Activated CD8-positive, alpha-beta memory T cell treated with anti-CD3 and anti-CD28 coated beads for 1 hour (primary cell): ENCODE measurements at places on chromosomes 16 and 17.

- no peak for DNase-seq
Observed at GRCh38 chr17:8520981-8521380, 85.3 kb downstream of the NDEL1 start.

GRCh38 chr16:6008670-6009069, 911.1 kb upstream of the EEF2KMT start:
- DNase-seq: no peak

- no peak for DNase-seq
Observed at GRCh38 chr17:56908001-56908542, 5.8 kb downstream of the TRIM25 start.

DNA sequence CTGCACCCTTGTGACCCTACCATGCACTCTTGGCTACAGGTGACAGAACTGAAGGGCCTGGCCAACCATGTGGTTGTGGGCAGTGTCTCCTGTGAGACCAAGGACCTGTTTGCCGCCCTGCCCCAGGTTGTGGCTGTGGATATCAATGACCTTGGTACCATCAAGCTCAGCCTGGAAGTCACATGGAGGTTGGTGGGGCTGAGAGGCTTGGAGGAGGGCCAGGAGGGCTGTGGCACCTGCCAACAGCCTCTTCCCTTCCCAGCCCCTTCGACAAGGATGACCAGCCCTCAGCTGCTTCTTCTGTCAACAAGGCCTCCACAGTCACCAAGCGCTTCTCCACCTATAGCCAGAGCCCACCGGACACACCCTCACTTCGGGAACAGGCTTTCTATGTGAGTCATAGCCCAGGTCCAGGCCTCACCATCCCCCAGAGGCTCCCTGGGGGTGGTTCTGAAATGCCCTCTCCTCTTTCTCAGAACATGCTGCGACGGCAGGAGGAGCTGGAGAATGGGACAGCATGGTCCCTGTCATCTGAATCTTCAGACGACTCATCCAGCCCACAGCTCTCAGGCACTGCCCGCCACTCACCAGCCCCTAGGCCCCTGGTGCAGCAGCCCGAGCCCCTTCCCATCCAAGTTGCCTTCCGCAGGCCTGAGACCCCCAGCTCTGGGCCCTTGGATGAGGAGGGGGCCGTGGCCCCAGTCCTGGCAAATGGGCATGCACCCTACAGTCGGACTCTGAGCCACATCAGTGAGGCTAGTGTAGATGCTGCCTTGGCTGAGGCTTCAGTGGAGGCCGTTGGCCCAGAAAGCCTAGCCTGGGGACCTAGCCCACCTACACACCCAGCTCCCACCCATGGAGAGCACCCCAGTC, 13.0 kb downstream of the RIPOR1 start:
- DNase-seq: no peak

DNA sequence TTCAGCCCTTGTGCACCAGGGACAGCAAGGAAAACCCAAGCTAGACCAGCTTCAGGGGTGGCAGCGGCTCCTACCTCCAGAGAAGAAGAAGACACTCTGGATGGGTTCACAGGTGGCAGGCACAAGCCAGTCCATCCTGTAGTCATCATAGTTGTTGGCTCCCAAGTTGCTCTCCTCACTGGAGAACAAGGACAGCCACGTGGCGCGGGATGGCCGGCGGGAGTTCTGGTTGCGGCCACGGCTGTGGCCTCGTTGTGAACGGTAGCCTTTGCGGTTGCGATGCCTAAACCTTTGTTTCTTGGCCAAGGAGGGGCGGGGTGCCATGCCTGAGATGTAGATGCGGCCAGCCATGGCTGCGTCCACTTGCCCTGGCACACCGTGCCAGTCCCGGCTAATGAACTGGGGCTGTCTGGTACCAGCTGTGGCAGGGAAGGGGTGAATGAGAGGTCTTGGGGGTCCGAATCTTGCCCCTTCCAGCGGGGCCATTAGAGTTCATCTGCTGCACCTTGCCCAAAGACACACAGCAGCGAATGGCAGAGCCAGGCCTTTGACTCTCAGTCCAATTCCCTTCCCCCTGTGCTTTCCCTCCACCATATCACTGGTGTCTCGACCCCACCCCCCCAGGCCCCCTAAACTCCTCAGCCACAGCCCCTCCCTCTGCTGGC, 2.3 kb downstream of the VTN start:
- no peak for DNase-seq

GRCh38 chr17:1487939-1488825, 4.3 kb downstream of the MYO1C start:
- no peak for DNase-seq

- DNase-seq: no peak
Observed at GRCh38 chr17:34068571-34068970, 186.5 kb upstream of the CCL2 start.

GRCh38 chr17:64304551-64304950, 41.5 kb upstream of the TEX2 start:
- DNase-seq: no peak

DNA sequence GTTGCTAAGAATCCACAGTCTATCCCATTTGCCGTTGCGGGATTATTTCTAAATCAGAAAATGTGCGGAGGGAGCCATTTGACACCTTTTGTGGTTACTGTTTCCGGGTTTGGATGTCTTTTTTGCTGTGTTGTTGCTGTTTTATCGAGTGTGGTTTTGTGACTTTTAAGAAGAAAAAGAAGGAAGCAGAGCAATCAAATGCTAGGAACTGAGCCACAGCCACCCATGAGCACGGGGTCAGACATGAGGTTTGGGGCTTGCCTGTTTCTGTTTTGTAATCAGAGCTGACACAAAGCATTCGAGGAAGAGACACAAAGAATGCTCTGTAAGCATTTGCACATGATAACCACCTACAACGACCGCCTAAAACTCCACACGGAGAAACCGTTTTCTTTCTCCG, 53.1 kb upstream of the CHMP6 start:
- DNase-seq: no peak

DNA sequence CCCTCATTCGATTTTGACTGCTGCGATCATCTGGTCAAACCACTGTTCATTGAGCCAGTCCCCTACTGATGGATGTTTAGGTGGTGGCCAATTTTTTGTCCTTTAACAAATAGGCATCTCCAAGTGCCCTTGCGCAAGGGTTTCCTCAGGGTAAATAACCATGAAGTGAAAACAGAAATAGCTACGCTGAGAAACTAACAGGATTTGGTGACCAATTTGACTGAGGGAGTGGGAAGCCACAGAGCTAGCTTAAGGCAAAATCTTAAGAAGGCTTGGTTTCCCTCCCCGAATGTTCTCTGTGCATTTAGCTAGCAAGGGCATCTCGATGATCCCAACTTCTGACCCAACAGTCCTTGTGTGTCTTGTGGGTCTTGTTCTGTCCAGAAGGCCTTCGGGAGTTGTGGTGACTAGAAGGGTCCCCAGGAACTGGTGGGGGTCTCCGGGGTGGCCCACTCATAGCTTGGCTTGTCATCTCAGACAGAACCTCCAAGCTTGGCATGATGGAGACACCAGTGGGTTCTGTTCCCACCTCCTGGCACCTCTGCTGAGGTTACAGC, 117.2 kb downstream of the SOCS1 start:
- DNase-seq: no peak

DNA sequence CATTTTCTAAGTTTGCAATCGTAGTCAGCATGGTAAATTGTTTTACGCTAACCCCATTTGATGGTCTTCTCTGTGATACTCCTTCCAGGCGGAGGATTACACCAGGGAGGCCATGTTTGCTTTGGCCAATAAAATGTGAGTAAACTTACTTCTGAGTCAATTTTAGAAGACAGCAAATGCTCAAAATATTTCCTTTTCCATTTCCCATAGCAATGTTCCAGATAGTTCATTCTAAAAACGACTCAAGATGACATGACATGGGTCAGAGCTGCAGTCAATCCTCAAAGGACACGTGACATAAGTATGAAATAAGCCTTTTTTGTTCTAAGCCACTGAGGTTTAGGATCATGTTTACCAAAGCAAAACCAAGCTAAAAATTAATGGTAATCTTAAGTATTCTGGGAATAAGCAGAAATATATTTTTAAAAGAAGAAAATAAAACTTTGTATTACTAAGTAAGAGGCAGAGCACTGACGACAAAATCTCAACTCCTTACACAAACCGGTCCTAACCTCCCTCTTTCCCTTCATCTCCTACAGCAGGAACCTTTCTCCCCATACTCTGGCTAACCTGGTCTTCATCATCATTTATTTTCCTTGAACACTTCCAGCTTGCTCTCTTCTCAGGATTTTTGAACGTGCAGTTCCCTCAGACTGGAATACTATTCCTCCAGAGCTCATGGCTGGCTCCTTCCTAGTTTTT, 266.2 kb downstream of the CEP112 start:
- DNase-seq: no peak

- DNase-seq: no peak
Observed at GRCh38 chr17:73940511-73940910, 263.0 kb upstream of the RPL38 start.

- no peak for DNase-seq
Observed at GRCh38 chr17:48681609-48682008, 40.7 kb downstream of the PRAC1 start.

DNA sequence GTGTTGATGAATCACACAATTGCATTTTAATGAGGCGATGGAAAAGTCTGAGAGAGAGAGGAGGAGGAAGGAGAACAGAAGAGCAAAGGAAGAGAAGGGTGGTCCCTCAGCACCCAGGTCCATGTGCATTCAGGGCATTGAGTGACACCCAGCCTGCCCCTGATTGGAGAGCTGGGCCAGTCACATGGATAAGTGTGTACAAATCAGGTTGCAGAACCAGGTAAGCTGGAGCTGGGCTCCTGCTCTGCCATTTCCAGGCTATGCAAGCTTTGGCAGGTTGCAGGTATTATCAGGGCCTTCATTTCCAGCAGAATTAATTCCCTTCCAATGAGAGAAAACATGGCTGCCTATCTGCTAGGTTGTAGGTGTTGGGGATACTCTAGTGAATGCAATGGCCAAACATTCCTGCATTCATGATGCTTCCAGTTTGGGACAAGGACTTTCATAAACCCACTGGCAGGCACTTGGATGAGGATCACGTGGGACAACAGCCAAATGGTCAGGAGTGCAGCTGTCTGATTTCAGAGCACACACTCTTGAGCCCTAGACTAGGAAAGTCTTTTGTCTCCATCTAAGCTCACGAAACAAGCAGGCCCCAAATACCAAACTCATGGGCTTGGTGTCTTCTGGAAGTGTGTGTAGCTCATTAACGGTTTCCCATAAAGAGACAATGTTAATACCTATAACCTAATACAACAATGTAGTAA, 577.9 kb upstream of the CDH5 start:
- no peak for DNase-seq

DNA sequence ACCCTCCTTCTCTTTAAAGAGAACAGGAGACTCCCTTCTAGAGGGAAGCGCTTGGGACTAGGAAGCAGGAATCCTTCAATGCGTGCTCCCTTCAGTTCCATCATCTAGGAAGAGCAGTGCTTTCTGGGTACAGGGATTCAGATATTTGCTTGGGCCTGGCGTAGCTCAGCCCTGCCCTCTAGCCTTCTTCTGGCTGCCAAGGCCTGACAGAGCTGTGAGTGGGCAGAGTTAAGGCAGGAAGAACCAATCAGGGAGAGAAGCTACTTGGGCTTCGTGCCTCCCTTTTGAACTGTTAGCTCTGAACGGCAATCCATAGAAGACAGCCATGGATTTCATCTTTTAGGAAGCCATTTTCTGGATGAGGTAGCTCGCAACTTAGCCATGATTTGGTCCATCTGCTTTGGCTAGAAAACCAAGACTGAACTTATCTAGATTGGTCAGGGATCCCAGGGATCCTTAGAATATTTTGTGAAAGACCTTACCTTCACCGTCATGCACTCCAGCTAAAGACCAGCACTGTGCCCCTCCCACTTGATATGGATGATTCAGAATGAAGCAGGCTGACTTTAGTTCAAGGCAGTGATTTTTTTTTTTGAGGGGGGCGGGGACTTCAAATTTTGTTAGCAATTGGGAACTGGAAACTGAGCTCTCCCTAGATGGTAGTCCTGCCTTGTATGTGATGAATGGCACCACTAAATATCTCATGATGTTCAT, 2.5 kb upstream of the CORO6 start:
- DNase-seq: no peak

- no peak for DNase-seq
Observed at GRCh38 chr16:49832177-49832576, 23.7 kb downstream of the ZNF423 start.

GRCh38 chr16:48576927-48577326, 33.1 kb downstream of the N4BP1 start:
- no peak for DNase-seq

- no peak for DNase-seq
Observed at GRCh38 chr16:84725481-84726078, 25.8 kb downstream of the USP10 start.
